Activated naive CD4-positive, alpha-beta T cell treated with anti-CD3 and anti-CD28 coated beads, Interleukin-2, amount 50 U/mL, for 72 hours (primary cell): ENCODE measurements at places on chromosomes 2 and 18. TPM values are rescaled to one million over a fixed set of nuclear protein-coding genes. Genes with fewer than 3 reads are reported as not detected.

ASPRV1 gene
- total RNA-seq = 1.5 TPM

LOXHD1 gene
- total RNA-seq = 0.14 TPM

CASP8 gene
- total RNA-seq = 40.4 TPM

SCYGR7 gene
- not detected for total RNA-seq

ST8SIA5 gene
- 0.19 TPM for total RNA-seq
